ENCODE measurements at places on chromosomes 16 and 17.

GRCh38 chr17:3887804-3888203, 5.0 kb downstream of the CAMKK1 start:
- DNase-seq, result no peak

- no peak for DNase-seq
Measured at GRCh38 chr17:51608251-51608933, 348.0 kb downstream of the UTP18 start.

DNA sequence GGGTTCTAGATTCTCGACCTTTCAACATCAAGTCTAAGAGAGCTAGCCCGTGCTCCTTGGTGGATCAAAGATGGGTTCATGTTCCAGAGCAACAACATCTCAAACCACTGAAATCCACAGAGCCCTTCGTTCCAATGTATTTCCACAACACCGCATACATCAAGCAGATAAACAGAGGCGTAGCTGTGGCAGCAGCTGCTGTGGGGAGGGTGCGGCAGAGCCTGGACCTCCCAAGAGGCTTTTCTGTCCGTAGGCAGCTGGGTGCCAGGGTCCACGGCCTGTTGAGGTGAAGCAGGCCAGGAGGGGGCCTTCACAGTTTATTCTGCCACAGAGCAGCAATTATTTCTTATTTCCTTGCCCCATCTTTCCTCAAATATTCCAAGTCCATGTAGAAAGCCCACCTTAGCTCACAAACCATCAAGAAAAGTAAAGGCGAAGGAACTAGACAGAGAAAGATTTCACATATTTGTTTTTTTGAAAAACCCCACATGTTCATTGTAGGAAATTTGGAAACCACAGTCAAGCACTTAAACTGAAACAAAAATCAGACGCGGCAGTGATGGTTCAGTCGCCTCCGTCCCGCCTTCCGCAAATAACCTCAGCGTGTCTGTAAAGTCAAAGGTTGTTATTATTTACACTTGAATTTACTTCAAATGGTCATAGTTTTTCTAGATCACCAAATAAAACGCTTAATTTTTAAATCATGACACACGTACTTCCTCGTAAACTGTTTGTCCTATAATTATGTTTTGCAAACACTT, 144.6 kb upstream of the FOXF1 start:
- no peak for DNase-seq

GRCh38 chr16:48386559-48387312, 1.5 kb upstream of the SIAH1 start:
- no peak for DNase-seq

GRCh38 chr16:84926462-84926861, 84.9 kb downstream of the ZDHHC7 start:
- DNase-seq, result no peak

GRCh38 chr17:78185981-78186691, 716 bp downstream of the TK1 start:
- DNase-seq, result no peak

DNA sequence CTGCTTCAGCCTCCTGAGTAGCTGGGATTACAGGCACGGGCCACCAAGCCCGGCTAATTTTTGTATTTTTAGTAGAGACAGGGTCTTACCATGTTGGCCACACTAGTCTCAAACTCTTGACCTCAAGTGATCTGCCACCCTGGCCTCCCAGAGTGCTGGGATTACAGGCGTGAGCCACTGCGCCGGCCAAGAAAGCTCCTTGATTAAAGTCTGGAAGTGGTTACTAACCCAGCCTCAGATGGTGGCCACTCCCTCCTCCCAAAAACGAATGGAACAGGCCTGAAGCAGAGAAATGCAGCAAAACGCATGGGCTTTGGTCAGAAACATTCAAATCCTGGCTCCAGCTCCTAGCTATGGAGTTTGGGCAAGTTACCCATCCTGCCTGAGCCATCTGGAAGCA, 11.3 kb downstream of the FKBP10 start:
- DNase-seq, result no peak

Measured in CD4-positive, alpha-beta T cell treated with Interleukin-12 subunit alpha and Interleukin-12 subunit beta, for 1 hour (primary cell).